ENCODE measurements at places on chromosomes 2 and 18. TPM values are rescaled to one million over a fixed set of nuclear protein-coding genes. Genes with fewer than 3 reads are reported as not detected.

The STK17B gene
- total RNA-seq, result 12.4 TPM

The KANSL3 gene
- 36.6 TPM for total RNA-seq

The SP100 gene
- 179 TPM for total RNA-seq

The SLC19A3 gene
- 0.33 TPM for total RNA-seq

The ZNG1B gene
- total RNA-seq, result 18.3 TPM

The TMEM163 gene
- 0.67 TPM for total RNA-seq

The LYG1 gene
- total RNA-seq, result not detected

The CROCC2 gene
- total RNA-seq, result not detected

The MAIP1 gene
- total RNA-seq, result 26.1 TPM

The AQP12B gene
- total RNA-seq, result not detected

The ABCG5 gene
- total RNA-seq, result not detected

The PHLPP1 gene
- total RNA-seq, result 10.7 TPM

The DIPK1C gene
- total RNA-seq, result not detected

The GAL3ST2 gene
- not detected for total RNA-seq

The SPATS2L gene
- total RNA-seq, result 43.2 TPM

The FAM110C gene
- total RNA-seq, result under 0.01 TPM

The SERPINB13 gene
- total RNA-seq, result not detected

The CFAP53 gene
- 0.10 TPM for total RNA-seq

The GPR75 gene
- 3.9 TPM for total RNA-seq

The HOXD11 gene
- not detected for total RNA-seq

The RAX gene
- not detected for total RNA-seq

The EFHD1 gene
- total RNA-seq, result under 0.01 TPM

The SCYGR5 gene
- not detected for total RNA-seq

The ADCYAP1 gene
- not detected for total RNA-seq

The STPG4 gene
- 0.29 TPM for total RNA-seq

The UGT1A8 gene
- total RNA-seq, result not detected

The SLC8A1 gene
- total RNA-seq, result 2.3 TPM

The ACADL gene
- total RNA-seq, result not detected

The HOXD3 gene
- total RNA-seq, result 18.0 TPM

The TXNL4A gene
- total RNA-seq, result 56.2 TPM

The DES gene
- not detected for total RNA-seq

The BOLL gene
- not detected for total RNA-seq

The GAREM1 gene
- total RNA-seq, result 0.65 TPM

The DNAH6 gene
- under 0.01 TPM for total RNA-seq

The SLC5A7 gene
- not detected for total RNA-seq

The CCDC148 gene
- total RNA-seq, result 0.48 TPM

The CHRNG gene
- total RNA-seq, result not detected

The MARCHF4 gene
- total RNA-seq, result 5.3 TPM

The LYPD6B gene
- 0.10 TPM for total RNA-seq

The SCN2A gene
- total RNA-seq, result not detected

The FHOD3 gene
- under 0.01 TPM for total RNA-seq

The MYOM1 gene
- 0.10 TPM for total RNA-seq

The TDRD15 gene
- not detected for total RNA-seq

The IL1R1 gene
- 2.0 TPM for total RNA-seq

The MEIS1 gene
- total RNA-seq, result 0.76 TPM

The ZNF532 gene
- 44.7 TPM for total RNA-seq

The SCG2 gene
- not detected for total RNA-seq

The MCM6 gene
- total RNA-seq, result 17.8 TPM

The NUP35 gene
- total RNA-seq, result 18.0 TPM

The EPB41L3 gene
- 60.9 TPM for total RNA-seq

The MAL gene
- total RNA-seq, result not detected

The STEAP3 gene
- total RNA-seq, result 20.6 TPM

The DAW1 gene
- total RNA-seq, result 3.3 TPM
